ENCODE measurements at places on chromosomes 16 and 17. TPM values are rescaled to one million over a fixed set of nuclear protein-coding genes. Genes with fewer than 3 reads are reported as not detected.

The AGRP gene
- total RNA-seq, result not detected

The CD300E gene
- not detected for total RNA-seq

The ZNF469 gene
- total RNA-seq, result 10.5 TPM

The HP gene
- not detected for total RNA-seq

The OR1F1 gene
- not detected for total RNA-seq

The NTN3 gene
- total RNA-seq, result 0.17 TPM

The DHX40 gene
- total RNA-seq, result 40.8 TPM

GRCh38 chr16:10565167-10565566, 15.2 kb downstream of the EMP2 start:
- DNase-seq, result no peak

GRCh38 chr17:57954397-57955182, 622 bp downstream of the CUEDC1 start:
- no peak for DNase-seq

DNA sequence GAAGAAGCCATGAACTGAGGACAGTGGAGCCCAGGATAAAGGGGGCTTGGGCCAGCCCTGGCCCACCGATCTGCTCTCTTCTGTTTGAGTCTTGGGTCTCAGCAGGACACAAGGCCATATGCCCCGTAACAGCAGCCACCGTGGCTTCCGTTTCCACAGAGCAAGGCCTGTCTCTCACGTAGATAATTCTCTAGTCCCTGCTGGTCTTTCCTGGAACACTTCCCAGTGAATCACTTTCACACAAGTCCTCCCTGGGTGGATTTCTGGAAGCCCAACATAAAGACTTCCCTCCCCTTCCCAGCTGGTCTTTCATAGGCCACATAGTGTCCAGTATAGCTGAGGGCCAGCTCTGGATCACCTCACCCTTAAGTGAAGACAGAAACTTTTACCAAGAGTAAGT, 19.9 kb upstream of the C16orf78 start:
- DNase-seq, result no peak

DNA sequence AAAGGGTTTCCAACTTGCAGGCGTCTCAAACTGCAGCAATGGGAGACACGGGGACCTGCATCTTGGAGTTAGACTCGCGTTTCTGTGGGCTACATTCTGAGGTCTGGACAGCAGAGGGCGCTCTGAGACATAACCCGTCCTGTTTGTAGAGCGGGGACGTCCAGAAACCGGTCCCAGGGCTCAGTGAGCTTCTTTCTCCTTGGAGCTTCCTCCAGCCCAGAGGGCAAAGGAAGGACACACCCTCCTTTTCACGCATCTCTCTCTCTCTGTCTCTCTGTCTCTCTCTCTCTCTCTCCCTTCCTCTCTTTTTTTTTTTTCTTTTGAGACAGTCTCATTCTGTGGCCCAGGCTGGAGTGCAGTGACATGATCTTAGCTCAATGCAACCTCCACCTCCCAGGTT, 19.8 kb downstream of the COX4I1 start:
- DNase-seq, result no peak

- DNase-seq, result no peak
These were observed 486 bp downstream of the ZNF785 start for GRCh38 chr16:30585022-30585399.

DNA sequence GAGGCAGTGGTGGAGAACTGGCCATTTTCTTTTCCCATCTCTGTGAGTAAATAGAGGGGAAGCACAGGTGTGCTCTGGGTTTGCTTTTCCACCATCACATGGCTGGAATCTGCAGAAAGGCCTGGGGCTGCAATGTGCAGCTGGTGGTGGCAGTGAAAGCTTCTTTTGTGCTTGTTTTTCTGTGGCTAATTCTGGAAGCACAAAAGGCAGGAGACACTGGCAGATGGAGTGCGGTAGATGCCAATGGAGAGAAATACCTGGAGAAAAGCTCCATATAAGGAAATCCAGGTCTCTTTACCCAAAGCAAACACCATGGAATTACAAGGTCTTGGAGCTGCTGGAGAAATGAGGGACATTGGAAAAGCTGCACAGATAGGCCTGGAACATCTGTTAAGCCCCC, 146.9 kb downstream of the HAPSTR1 start:
- DNase-seq, result no peak

DNA sequence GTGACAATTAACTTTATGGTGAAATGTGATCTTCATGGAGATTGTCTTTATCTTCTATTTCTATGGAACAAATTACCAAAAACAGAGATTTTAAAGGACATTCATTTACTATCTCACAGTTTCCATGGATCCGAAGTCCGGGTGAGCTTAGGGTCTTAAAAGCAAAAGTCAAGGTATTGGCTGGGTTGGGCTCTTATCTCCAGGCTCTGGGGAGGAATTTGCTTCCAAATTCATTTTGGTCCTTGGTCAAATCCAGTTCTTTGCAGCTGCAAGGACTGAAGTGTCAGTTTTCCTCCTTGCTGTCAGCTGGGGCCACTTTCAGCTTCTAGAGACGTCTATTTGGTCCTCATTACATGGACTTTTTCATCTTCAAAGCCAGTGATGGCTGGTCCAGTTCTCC, 395.8 kb upstream of the MAF start:
- DNase-seq, result no peak

GRCh38 chr17:3693141-3693540, 2.8 kb downstream of the P2RX5 start:
- no peak for DNase-seq

GRCh38 chr17:50274142-50274896, at the start of gene TMEM92:
TMEM92 (plus strand) TSS chr17:50274466; CDS start chr17:50274502, 36 bp downstream.
- no peak for DNase-seq

DNA sequence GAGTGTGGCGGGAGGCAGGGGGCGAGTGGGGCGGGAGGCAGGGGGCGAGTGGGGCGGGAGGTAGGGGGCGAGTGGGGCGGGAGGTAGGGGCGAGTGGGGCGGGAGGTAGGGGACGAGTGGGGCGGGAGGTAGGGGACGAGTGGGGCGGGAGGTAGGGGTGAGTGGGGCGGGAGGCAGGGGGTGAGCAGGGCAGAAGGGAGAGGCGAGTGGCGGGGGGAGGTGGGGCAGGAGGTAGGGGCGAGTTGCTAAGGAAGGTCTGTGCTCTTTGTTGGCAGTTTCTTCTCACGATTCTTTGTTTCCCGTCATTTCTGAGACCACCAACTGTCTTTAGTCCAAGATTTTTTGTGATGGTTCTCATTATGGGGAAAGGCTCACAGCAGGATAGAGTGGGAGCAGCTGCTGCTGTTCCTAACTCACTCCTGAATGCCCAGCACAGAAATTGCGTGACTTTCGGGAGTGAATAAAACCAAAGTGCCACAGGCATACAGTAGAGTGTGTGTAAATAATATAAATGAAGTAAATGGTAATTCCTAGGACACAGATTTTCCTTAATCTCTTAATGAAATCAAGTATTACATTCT, 44.7 kb downstream of the COG7 start:
- DNase-seq, result no peak

GRCh38 chr16:67142342-67142741, 8.5 kb downstream of the B3GNT9 start:
- no peak for DNase-seq

DNA sequence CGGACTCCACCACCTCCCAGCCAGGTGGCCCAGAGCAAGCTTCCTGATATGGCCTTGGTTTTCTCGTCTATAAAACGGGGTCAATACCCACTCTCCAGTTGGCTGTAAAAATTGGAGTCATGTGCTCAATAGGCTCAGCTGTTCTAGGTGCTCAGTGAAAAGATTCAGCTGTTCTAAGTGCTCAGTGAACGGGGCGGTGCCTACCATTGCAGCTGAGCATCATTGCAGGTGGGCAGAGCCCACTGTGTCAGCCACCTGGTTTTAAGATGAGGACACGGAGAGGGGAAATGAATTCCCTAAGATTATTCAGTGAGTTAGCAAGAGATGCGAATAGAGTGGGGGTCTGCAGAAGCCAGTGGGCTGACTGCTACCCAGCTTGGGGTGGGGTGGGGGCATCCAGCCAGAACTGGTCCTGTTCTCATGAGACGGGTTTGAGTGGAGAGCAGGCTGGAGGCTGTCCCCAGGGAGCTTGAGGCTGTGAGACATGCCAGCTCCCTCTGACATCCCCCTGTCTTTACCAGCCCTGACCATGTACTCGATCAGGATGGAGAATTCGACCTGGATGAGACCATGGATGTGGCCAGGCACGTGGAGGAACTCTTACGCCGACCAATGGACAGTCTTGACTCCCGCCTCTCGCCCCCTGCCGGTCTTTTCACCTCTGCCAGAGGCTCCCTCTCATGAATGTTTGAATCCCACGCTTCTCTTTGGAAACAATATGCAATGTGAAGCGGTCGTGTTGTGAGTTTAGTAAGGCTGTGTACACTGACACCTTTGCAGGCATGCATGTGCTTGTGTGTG, 21.9 kb downstream of the STAT5A start:
- DNase-seq, result no peak

DNA sequence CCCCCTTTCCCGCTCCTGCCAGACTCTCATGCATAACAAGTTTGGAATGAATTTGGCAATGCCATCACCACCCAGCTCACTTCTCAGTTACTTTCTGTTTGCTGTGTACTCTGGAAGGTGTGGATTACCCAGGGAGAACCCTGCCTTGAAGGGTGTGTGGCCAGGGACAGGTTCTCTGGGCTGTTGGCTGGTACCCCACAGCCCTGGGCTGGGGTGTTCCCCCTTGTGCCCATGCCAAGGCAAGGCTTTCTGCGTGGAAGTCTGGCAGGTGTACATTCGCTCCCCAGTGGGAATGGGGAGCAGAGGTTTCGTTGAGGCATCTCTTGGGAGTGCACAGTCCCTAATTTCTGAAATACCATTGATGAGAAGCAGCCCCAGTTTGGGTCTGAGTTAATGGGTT, 187.7 kb downstream of the CCDC182 start:
- DNase-seq, result no peak

GRCh38 chr17:59643159-59644140, 23.8 kb downstream of the CLTC start:
- no peak for DNase-seq

DNA sequence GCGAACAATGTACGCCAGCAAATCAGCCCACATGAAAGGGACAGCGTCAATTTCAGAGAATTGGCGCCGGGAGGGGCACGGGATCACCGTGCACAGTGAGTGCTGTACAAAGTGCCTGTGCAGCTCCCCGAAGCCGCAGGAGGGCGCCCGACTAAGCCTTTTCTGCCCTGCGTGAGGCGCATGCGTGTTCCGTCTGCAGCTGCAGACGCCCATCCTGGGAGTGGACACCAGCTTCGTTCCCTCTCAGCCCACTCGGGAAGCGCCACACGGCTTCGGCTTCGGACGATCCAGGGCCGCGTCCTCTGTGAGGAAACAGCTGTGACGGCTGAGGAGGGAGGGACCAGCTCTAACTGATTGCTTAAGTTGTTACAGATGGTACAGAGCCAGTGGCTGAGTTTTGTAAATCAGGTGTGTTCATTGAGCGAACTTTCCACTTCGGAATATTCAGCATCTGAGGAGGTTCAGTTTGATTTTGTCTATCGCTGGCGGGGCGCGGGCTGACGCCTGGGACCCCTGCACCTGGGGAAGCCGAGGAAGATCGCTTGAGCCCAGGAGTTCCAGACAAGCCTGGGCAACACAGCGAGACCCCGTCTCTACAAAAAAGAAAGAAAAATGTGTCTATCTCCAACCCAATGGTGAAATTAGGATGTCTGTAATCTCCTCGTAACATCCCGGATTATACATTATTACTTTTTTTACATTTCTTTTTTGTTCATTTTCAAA, 15.4 kb upstream of the ZNF287 start:
- peak; percentile 47 for DNase-seq
